ENCODE measurements at places on chromosomes 11 and 22.

- DNase-seq: no peak
These were observed 25.8 kb downstream of the DSCAML1 start for GRCh38 chr11:117771197-117771596.

- DNase-seq: no peak
These were observed 48.3 kb downstream of the PIK3C2A start for GRCh38 chr11:17159441-17159840.

- no peak for DNase-seq
These were observed 139.0 kb upstream of the GUCY1A2 start for GRCh38 chr11:107157146-107157808.

DNA sequence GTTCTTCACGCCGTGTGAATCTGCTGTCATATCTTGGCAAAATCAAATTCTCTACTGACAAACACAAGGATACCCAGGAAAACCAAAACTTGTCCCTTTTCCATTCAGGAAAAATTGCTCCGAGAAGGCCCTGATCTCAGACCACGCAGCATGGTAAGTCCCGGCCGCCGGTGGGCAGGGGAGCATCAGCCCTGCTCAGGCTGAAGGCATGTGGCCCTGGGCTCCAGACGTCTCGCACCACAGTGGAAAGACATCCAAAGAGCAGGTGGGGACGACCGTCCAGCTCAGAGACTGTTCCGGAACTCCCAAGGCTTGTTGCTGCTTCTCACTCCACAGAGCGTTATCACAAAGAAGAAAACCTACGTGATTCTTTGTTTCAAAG lies 29.8 kb downstream of the TOLLIP start:
- DNase-seq: no peak

DNA sequence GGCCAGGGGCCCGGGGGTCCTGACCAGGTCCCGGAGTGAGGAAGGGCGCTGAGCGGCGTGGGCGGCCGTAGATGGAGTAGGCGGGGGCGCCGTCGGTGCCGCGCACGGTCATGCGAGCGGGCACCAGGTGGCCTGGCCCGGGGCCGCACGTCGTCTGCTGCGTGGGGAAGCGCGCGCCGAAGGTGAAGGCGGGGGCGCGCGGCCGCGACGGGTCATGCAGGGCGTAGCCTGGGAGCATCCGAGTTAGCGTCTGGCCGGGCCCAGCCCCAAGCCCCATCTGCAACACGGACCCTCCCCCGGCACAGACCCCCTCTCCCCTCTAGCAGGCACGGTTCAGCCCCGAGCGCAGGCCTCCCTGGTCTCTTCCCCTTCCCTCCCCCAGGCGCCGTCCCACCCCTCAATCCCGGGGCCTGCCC lies 1.7 kb upstream of the TYMP start:
- peak; percentile 83 for DNase-seq

- DNase-seq: no peak
These were observed 18.4 kb downstream of the STIM1 start for GRCh38 chr11:3873712-3874349.

DNA sequence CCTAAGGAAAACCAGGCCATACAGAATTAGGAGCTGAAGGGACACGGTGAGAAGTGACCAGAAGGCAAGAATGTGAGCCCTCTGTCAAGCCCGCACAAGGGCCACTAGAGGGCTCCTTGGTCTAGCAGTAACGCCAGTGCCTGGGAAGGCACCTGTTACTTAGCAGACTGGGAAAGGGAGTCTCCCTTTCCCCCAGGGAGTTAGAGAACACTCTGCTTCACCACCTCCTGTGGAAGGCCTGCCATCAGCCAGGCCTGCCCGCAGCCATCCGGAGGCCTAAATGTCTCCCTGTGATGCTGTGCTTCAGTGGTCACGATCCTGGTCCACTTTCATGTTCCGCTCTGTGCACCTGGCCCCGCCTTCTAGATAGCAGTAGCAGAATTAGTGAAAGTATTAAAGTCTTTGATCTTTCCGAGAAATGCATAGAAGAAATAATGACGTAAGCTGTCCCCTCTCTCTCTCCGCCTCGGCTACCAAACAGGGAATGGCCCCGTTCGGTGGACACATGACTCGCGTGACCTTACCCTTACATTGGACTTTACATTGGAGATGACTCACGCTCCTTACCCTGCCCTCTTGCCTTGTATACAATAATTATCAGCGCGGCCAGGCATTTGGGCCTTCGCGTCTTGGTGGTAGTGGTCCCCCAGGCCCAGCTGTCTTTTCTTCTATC lies 10.7 kb upstream of the GSTP1 start:
- DNase-seq: no peak

DNA sequence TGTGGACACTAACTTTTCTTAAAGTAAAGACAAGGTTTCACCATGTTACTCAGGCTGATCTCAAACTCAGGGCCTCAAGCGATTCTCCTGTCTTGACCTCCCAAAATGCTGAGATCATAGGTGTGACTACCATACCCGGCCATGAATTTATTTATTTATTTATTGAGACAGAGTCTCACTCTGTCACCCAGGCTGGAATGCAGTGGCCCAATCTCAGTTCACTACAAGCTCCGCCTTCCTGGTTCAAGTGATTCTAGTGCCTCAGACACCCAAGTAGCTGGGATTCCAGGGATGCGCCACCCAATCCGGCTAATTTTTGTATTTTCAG lies 29.7 kb upstream of the PCF11 start:
- no peak for DNase-seq

DNA sequence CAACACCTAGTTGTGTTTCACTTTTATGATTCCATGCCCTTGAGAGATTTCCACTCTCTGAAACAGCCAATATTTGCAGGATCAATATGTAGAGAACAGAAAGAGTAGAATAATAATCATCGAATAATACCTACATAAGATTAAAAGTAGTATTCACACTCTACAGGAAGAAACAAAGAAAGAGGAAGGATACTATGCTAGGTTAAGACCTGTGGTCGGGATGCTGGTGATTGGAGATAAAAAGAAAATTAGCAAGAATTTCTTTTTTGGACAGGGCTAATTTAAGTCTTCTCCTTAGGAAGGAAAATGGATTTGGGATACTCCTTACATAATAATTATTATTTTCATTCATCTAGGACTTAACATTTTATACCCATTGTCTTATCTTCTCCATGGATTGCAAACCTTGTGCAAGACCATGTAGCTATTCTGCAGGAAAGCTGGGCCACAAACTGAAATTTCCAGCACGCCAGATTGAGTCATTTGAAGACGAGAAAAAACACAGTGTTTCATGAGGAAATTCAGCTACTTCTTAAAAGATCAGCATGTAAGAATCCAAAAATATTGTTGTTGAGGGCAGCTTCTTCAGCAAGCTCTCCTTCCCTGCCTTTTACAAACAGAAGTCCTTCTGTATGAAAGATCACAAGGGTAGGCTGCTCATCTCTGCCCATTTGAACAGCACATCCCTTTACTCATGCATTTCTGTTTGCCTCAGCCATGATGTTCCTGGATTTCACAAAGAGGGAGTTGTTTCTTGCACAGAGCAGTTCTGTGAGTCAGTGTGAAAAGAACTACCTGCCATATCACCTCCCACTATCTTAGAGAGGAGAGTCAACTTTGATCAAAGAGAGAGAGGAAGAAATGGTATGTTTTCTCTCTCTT lies 90.7 kb downstream of the FAM76B start:
- DNase-seq: no peak

GRCh38 chr22:23183061-23183698 lies 2.9 kb downstream of the BCR start:
- no peak for DNase-seq

DNA sequence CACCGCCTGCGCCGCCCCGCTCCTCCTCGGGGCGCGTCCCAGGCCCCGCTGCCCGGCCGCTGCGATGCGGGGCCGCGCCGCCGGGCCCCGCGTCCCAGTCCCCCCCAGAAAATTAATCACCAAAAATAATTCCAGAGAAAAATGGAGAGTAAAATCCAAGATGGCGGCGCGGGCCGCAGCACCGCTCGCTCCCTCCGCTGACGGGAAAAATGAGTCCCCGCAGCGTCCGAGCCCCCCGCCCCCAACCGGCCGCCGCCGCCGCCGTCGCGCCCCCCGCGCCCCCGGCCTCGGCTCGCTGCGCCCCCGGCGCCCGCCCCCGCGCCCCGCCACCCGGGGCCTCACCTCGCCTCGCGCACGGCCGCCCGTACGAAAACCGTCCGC lies at the start of gene KMT5B:
Gene KMT5B, minus strand, starts transcription at position 162 of the 381 bp plus-strand sequence. CDS start 23,220 bp downstream, outside the sequence.
- peak; percentile 66 for DNase-seq

DNA sequence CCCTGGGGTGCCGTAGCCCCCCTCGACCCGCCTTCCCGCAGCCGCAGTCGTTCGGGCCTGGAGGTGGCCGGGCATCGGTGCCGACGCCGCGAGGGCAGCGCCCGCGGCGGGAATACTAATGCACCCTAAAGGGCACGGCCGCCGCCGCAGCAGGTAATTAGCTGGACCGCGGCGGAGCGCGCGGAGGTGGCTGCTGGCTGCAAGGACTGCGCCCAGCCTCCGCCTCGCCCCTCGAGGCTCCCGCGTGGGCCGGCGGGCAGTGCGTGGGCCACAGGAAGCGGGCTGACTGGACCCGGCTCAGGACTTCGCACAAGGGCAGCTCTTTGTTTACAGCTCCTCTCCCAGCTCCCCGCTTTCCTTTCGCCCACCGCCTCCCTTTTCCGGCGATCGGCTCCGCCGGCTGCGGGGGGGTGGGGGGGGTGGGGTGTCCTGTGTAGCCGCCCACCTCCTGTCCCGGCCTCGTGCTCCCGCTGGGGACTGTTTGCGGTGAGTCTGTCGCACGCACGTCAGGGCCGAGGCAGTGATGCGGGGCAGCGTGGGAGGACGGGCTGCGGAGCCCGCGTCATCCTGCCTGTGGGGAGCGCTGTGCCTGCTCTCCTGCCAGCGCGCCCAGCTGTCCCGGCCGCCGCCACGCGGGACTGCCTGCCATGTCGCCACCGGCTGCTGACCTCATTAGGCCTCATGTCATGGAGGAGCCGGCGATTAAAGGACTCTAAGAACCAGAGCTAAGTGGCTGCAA lies 53.2 kb downstream of the GRIK4 start:
- DNase-seq: peak; percentile 90

GRCh38 chr11:131884461-131885073 lies 514.2 kb downstream of the NTM start:
- no peak for DNase-seq

- DNase-seq: no peak
These were observed 13.8 kb downstream of the SDHD start for GRCh38 chr11:112100462-112100861.

DNA sequence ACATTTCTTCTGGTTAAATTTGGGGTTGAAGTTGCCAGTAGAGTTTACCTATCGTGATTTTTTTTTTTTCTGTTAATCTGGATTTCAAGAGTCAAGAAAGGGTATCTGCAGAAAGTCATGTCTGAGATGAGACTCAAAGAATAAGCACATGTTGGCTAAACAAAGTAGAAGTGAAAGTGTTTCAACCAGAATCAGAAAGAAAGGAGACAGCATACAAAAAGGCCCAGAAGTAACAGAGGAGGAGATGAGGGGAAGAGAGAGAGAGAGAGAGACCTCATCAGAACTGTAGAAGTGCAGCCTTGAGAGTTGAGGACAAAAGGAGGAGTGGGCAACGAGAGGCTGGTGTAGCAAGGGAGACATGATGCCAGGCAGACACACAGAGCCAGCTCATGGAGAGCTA lies 54.9 kb downstream of the SVIP start:
- peak; percentile 18 for DNase-seq

DNA sequence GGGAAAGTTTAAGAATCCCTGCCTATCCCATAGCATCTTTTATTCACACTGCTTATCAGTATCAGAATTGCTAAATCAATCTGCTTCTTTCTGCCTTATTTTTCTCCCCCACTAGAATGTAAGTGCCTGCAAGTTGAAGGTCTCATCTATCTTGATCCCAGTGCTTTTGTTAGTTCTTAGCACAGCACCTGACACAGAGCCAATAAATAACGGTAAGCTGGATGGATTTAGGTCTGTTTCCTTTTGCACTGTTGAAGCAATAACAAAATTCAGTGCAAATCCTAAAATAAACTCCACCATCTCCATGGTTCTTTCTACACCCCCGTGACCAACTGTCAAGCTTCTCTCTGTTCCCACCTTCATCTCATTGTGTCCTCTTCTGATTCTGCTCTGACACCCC lies 36.7 kb upstream of the CD44 start:
- DNase-seq: no peak

- no peak for DNase-seq
These were observed 13.1 kb downstream of the OR52A5 start for GRCh38 chr11:5124891-5125620.

Data from GM13977 (cell line).